ENCODE measurements at places on chromosomes 4 and X. TPM values are rescaled to one million over a fixed set of nuclear protein-coding genes. Genes with fewer than 3 reads are reported as not detected.

KLHL13 gene
- 12.4 TPM for total RNA-seq

SLC9B1 gene
- 0.68 TPM for total RNA-seq

CNGA2 gene
- total RNA-seq: not detected

EFHC2 gene
- 2.2 TPM for total RNA-seq

BMP3 gene
- total RNA-seq: 0.11 TPM

GPR50 gene
- 0.70 TPM for total RNA-seq

NAA15 gene
- total RNA-seq: 78.9 TPM

CYLC1 gene
- not detected for total RNA-seq

GAK gene
- 80.2 TPM for total RNA-seq

RTL3 gene
- not detected for total RNA-seq

PHOX2B gene
- total RNA-seq: not detected

FATE1 gene
- total RNA-seq: not detected

PNMA6F gene
- total RNA-seq: not detected

PRSS12 gene
- total RNA-seq: 5.0 TPM

MAGEE2 gene
- total RNA-seq: not detected

AKAP4 gene
- total RNA-seq: not detected

TEX13B gene
- not detected for total RNA-seq

IL13RA1 gene
- 31.2 TPM for total RNA-seq

LRIT3 gene
- total RNA-seq: 1.7 TPM

GAGE13 gene
- not detected for total RNA-seq

RHOXF1 gene
- total RNA-seq: not detected

NDST4 gene
- total RNA-seq: not detected

PCSK1N gene
- 2.5 TPM for total RNA-seq

CTAG1A gene
- not detected for total RNA-seq

ARL13A gene
- total RNA-seq: not detected

SLC6A14 gene
- total RNA-seq: not detected

SPANXC gene
- not detected for total RNA-seq

RNF4 gene
- 67.4 TPM for total RNA-seq

EDA2R gene
- 1.7 TPM for total RNA-seq
